CD4-positive, alpha-beta T cell treated with Interleukin-4 for 4 hours (primary cell): ENCODE measurements at places on chromosomes 12 and 14.

DNA sequence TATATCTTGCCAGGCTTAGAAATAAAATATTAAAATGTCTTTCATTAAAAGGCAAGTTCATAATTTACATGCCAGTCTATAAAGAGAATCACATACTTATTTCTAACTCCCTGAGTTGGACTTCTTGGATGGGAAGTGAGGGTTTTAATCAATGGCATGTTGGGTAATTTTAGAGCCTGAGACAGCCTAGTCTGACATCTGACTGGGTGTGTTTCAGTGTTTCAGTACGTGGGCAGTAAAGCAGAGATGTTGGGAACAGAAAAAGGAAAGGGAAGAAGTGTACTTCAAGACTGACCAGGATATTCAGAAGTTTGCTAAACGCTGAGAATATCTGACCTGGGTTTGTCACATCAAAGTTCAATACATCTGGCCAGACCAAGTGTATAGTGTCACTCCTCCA lies 171.8 kb downstream of the BTG1 start:
- DNase-seq, result no peak

DNA sequence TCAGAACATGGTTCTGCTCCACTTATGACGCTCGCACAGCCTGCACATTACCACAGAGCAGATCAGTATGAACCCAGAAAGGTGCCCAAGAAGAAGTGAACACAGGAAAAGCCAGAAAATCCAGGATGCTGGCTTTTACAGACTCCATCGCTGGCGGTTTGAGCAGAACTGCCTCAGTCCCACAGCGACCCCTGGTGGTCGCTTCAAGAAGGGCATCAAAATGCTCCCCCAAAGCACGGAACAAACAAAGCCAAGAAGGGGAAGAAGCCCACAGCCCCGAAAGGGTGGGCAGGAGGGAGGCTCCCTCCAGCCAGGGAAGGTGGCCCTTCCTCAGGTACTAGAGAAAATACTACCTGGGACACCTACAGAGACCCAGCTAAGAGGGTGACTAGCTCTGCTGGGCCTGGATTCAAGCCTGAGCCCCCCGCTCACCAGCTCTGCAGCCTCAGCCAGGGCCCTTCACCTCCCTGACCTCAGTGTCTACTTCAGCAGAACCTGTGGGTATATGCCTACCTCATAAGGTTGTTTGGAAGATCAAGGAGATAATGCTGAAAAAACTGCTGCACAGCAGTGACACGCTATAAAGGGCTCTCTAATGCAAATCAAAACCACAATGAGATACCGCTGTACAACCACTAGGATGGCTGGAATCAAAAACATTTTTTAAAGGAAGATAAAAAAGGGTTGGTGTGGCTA lies 98.1 kb downstream of the NCOR2 start:
- DNase-seq, result peak; percentile 52

DNA sequence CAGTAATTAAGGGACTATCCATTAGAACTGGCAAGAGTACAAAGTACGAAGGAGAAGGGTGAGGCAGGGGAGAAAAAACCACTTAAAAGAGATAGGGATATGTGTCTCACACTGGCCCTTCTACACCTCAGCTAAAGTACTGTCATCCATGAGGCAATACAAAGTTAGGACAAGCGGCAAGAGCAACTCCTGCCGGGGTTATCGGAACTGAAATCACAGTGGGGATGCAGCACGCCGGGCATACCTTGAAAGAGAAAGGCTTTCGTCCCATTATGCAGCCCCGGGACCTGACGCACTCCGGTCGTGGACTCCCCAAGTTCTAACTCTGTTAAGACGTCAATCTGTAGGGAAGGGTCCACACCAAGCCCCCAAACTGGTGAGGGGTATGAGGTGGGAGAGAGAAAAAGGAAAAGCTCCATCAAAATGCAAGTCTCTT lies 1.1 kb downstream of the NELL2 start:
- peak; percentile 34 for DNase-seq

- no peak for DNase-seq
Observed at GRCh38 chr14:64611358-64612020, 61.7 kb downstream of the PPP1R36 start.

DNA sequence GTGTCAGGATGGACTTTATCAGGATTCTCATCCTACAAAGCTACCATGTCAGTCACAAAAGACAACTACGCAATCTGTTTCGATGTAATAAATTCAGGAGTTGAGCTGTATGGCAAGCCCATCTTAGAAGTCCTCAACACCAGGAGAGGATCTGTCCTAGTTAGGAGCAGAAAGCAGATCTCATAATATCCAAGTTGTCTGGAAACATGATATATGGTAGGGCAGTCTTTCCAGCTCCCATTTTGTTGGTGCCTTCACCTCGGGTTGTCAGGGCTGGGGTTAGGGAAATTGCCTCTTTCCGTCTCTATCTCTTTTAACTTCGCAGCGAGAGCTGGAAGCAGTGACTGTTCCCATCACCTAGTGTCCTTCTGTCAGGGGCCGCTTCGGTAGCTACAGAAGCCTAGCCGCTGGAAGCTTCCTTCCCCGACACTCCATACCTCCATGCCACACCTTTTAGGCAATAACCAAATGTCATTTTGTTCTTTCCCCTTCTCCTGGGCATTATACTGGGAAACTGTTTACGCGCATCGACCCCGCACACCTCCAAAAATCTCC lies 1.4 kb downstream of the NIN start:
- DNase-seq, result no peak

- no peak for DNase-seq
Observed at GRCh38 chr14:33631441-33631840, 319.4 kb downstream of the EGLN3 start.

- peak; percentile 20 for DNase-seq
Observed at GRCh38 chr12:98439981-98440581, 75.3 kb upstream of the TMPO start.

DNA sequence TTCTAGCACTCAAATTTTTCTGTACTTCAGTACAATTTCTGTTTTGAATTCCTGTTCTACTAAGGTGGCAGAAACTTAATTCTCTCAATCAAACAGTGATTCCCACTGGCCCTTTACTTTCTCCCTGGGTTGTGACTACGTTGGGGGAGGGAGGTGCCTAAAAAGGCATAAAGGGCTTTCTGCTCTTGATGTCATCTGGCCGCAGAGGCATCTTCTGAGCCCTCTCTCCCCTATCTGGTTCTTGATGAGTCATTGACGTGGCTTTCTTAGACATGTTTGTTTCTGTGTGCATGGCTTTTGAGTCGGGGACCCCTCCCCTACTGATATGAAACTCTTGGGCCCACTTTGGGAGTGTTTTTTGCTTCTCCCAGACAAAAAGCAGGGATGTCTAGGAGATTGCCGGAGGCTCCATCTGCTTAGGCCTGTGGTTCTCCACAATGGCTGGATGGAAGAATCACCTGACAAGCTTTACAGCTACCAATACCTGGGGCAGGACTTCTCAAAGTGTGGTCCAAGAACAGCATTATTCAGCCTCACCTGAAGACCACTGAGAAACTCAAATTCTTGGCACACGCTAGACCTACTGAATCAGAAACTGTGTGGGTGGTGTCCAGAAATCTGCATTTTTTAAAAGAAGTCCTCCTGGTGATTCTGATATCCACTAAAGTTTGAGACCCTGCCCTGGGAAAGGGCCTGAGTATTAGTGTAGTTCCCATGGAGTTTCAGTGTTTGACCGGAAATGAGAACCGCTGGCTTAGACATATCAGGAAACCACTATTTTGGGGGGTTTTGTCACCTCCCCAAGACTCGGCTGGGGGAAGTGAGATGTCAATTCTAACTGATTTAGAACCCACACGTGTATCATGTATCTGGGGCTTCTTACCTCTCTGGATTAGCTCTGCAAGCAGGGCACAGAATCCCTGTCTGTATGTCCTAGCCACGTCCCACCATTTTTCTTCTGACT lies 395.7 kb upstream of the PDE3A start:
- DNase-seq, result no peak

DNA sequence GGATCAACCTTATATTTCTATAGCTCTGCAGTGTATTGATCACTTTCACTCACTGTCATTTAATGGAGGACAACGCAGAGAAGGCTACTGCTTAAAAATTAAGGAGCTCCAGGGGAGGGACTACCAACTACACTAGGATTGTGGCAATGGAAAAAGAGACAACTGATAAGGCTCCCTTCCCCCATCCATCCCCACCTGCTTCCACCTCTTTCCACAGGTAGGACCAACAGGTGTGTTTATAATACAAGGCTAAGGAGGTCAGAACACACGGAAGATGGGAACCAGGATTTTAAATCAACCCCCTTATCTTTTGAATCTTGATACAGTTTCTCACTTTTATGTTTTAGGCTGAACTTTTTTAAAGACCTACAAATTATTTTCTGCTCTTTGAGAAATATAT lies 90.8 kb downstream of the STAB2 start:
- no peak for DNase-seq

DNA sequence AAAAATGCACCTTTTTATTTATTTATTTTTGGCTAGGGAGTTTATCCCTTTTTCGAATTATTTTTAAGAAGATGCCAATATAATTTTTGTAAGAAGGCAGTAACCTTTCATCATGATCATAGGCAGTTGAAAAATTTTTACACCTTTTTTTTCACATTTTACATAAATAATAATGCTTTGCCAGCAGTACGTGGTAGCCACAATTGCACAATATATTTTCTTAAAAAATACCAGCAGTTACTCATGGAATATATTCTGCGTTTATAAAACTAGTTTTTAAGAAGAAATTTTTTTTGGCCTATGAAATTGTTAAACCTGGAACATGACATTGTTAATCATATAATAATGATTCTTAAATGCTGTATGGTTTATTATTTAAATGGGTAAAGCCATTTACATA lies 14.9 kb upstream of the SNAPC1 start:
- DNase-seq, result no peak
